ENCODE measurements at places on chromosomes 5 and 9. TPM values are rescaled to one million over a fixed set of nuclear protein-coding genes. Genes with fewer than 3 reads are reported as not detected.
A peak's percentile ranks its signal among the peaks of the same experiment; 100 is the strongest.

- peak overlapping the region; percentile 58 for H3K4me3 ChIP-seq
- no peaks in the 10 kb centered on the region for H3K27me3 ChIP-seq
- DNase-seq: no peak
- H3K4me1 ChIP-seq: peaks cover 26% of the 10 kb centered on the region
- H3K27ac ChIP-seq: no peak overlapping the region
Measured at GRCh38 chr5:142320851-142321560, 3.8 kb downstream of the SPRY4 start.

The THBS4 gene
- total RNA-seq: not detected

GRCh38 chr9:99176527-99177013, 45.2 kb downstream of the ALG2 start:
- H3K27ac ChIP-seq: no peak overlapping the region
- no peak for DNase-seq
- H3K27me3 ChIP-seq: no peaks in the 10 kb centered on the region
- H3K4me1 ChIP-seq: no peaks in the 10 kb centered on the region
- no peak overlapping the region for H3K4me3 ChIP-seq
- no peaks in the 10 kb centered on the region for H3K36me3 ChIP-seq

- H3K4me1 ChIP-seq: peaks cover 28% of the 10 kb centered on the region
- H3K4me3 ChIP-seq: peak overlapping the region; percentile 90
- no peaks in the 10 kb centered on the region for H3K36me3 ChIP-seq
- DNase-seq: peak; percentile 34
- H3K27ac ChIP-seq: peak overlapping the region; percentile 16
- no peaks in the 10 kb centered on the region for H3K27me3 ChIP-seq
Measured at GRCh38 chr5:64166201-64166959, 737 bp downstream of the RNF180 start.

- no peak overlapping the region for H3K4me3 ChIP-seq
- no peaks in the 10 kb centered on the region for H3K27me3 ChIP-seq
- no peak for DNase-seq
- H3K36me3 ChIP-seq: no peaks in the 10 kb centered on the region
Measured at GRCh38 chr9:8492679-8493078, 693.1 kb upstream of the DMAC1 start.

DNA sequence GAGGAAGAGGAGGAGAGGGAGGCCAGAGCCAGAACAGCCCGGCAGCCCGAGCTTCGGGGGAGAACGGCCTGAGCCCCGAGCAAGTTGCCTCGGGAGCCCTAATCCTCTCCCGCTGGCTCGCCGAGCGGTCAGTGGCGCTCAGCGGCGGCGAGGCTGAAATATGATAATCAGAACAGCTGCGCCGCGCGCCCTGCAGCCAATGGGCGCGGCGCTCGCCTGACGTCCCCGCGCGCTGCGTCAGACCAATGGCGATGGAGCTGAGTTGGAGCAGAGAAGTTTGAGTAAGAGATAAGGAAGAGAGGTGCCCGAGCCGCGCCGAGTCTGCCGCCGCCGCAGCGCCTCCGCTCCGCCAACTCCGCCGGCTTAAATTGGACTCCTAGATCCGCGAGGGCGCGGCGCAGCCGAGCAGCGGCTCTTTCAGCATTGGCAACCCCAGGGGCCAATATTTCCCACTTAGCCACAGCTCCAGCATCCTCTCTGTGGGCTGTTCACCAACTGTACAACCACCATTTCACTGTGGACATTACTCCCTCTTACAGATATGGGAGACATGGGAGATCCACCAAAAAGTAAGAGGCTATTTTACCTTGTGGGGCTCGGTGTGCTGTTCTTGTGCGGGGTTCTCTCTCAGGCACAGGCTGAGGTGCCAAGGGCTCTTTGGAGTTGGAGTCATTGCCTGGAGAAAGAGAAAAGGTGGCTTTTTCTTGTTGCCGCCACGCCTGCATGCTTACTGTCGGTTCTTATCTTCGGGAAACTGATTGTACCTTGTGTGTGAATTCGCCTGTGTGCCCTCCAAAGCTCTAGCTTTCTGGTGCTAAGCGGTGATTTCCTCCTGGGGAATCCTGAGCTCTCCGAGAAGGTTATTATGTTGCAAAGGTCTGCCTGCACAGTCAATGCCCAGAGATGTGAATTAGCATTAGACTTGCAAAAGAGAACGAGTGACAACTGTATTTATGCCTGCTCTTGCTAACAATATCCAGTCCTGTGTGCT, at the start of gene ISL1:
Gene ISL1 (plus strand): TSS at position 318 of the 991 bp plus-strand sequence. CDS start 224 bp downstream, at position 542.
- peak; percentile 87 for DNase-seq
- H3K36me3 ChIP-seq: no peaks in the 10 kb centered on the region
- peak within 1 kb of the TSS; percentile 86 for H3K4me3 ChIP-seq

DNA sequence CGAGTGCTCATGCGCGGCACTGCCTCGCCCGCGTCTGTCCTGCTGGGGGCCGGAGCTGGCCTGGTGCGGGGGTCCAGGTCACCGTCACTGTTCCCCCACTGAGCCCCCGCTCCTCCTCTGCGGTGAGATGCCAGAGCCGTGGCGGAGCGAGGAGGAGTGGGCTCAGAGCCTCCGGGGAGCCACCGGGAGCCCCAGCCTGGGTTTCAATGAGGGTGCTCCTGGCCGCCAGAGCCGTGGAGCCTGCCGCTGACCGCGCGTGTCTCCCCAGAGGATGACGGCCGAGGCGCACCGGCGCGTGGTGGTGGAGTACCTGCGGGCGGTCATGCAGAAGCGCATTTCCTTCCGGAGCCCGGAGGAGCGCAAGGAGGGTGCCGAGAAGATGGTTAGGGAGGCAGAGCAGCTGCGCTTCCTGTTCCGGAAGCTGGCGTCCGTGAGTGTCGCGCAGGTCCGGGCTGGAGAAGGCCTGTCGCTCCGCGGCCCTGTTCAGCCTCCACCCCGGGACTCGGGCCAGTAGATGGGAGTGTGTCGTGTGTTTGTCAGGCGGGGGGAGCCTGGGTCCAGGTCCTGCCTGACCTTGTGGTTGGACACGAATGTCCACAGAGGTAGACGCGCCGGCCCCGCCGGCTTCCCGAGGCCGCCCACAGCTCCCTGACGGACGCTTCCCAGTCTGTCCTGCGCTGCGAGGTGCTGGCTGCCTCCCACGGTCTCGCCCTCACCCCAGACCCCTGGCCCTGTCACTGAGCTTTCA, 22.0 kb downstream of the EXOC3 start:
- H3K4me1 ChIP-seq: no peaks in the 10 kb centered on the region
- H3K27ac ChIP-seq: no peak overlapping the region
- H3K27me3 ChIP-seq: no peaks in the 10 kb centered on the region
- peaks cover 20% of the 10 kb centered on the region for H3K36me3 ChIP-seq

DNA sequence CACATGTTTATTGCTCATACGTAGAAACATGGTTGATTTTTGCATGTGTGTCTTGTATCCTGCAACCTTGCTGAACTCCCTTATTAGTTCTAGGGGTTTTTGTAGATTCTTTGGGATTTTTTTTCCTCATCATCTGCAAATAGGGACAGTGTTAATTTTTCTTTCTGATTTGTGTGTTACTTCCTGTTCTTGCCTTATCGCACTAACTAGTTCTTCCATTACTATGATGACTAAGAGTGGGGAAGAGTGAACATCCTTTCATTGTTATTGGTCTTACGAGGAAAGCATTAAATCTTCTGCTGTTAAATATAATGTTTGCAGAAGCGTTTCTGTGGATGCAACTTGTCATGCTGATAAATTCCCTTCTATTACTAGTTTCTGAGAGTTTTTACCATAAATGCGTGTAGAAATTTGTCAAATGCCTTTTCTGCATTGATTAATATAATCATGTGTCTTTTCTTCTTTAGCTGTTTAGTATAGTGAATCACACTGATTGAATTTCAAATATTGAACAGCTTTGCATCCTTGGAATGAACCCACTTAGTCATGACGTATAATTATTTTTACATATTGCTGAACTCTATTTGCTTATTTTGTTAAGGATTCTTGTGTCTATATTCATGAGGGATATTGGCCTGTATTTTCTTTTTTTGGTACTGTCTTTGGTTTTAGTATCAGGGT, 32.1 kb upstream of the RNF130 start:
- H3K4me3 ChIP-seq: no peak overlapping the region
- no peaks in the 10 kb centered on the region for H3K36me3 ChIP-seq
- H3K4me1 ChIP-seq: no peaks in the 10 kb centered on the region
- no peak for DNase-seq
- no peaks in the 10 kb centered on the region for H3K27me3 ChIP-seq

The C5orf46 gene
- 59.9 TPM for total RNA-seq

DNA sequence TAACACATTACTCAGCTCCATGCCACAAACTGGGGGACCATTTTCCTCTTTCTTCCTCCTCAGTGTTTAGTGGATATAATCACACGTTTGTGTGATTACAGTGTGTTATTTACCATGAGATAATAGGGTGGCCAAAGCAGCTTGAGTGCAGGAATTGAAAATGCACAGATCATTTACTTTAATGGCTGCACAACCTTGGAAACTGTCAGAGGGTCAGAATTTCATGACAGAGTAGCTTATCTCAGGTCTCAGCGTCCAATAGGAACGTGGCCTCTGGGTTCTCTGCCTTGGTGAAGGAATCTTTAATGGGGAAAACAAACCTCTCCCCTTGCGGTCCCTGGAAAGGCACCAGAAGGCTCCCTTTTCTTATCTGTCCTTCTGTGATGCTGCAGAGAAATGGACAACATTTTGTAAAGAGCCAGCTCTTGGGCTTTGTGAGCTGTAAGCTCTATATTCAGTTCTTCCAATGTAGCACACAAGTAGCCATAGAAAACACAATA, 87.4 kb upstream of the CD180 start:
- DNase-seq: no peak
- H3K4me3 ChIP-seq: no peak overlapping the region
- H3K36me3 ChIP-seq: no peaks in the 10 kb centered on the region
- H3K27ac ChIP-seq: no peak overlapping the region
- no peaks in the 10 kb centered on the region for H3K4me1 ChIP-seq

The OLFML2A gene
- total RNA-seq: 3.4 TPM

- no peaks in the 10 kb centered on the region for H3K4me1 ChIP-seq
- H3K27ac ChIP-seq: no peak overlapping the region
- no peak overlapping the region for H3K4me3 ChIP-seq
- DNase-seq: no peak
Measured at GRCh38 chr5:77751328-77752023, 24.7 kb downstream of the TBCA start.

The SPDL1 gene
- total RNA-seq: 29.9 TPM

The ANKDD1B gene
- 0.04 TPM for total RNA-seq

GRCh38 chr9:6072865-6073264, 57.4 kb upstream of the RANBP6 start:
- H3K4me3 ChIP-seq: no peak overlapping the region
- H3K27me3 ChIP-seq: no peaks in the 10 kb centered on the region
- no peak for DNase-seq

GRCh38 chr5:125583321-125584139, 837.1 kb upstream of the ZNF608 start:
- no peaks in the 10 kb centered on the region for H3K27me3 ChIP-seq
- no peaks in the 10 kb centered on the region for H3K36me3 ChIP-seq
- H3K4me3 ChIP-seq: no peak overlapping the region
- DNase-seq: no peak
- no peaks in the 10 kb centered on the region for H3K4me1 ChIP-seq
- no peak overlapping the region for H3K27ac ChIP-seq

GRCh38 chr9:91119679-91120078, 242.0 kb downstream of the AUH start:
- no peaks in the 10 kb centered on the region for H3K36me3 ChIP-seq
- peaks cover 23% of the 10 kb centered on the region for H3K4me1 ChIP-seq
- H3K27me3 ChIP-seq: no peaks in the 10 kb centered on the region
- H3K27ac ChIP-seq: peak overlapping the region; percentile 84

DNA sequence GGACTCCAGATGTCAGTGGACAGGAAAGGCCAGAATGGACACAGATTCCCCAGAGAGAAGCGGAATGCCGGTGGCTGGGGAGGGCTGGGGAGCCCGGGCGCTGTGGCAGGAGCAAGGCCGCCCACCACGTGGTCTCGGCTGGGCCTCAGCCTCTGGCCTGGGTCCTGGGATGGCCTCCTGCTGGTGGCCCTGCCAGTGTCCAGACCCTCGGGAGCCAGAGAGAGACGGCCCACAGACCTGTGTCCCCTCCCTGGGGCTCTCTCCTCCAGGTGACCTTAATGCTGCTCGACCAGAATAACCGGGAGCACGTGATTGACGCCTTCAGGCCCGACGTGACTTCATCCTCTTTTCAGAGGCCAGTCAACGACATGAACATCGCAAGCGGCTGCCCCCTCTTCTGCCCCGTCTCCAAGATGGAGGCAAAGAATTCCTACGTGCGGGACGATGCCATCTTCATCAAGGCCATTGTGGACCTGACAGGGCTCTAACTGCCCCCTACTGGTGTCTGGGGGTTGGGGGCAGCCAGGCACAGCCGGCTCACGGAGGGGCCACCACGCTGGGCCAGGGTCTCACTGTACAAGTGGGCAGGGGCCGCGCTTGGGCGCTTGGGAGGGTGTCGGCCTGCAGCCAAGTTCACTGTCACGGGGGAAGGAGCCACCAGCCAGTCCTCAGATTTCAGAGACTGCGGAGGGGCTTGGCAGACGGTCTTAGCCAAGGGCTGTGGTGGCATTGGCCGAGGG, 19.0 kb downstream of the FBXW5 start:
- H3K27me3 ChIP-seq: no peaks in the 10 kb centered on the region
- H3K27ac ChIP-seq: no peak overlapping the region
- H3K4me1 ChIP-seq: no peaks in the 10 kb centered on the region
- H3K36me3 ChIP-seq: peaks cover 14% of the 10 kb centered on the region
- no peak overlapping the region for H3K4me3 ChIP-seq
- no peak for DNase-seq

- H3K4me3 ChIP-seq: no peak overlapping the region
- no peaks in the 10 kb centered on the region for H3K27me3 ChIP-seq
- no peaks in the 10 kb centered on the region for H3K36me3 ChIP-seq
- H3K27ac ChIP-seq: no peak overlapping the region
- no peak for DNase-seq
- no peaks in the 10 kb centered on the region for H3K4me1 ChIP-seq
Measured at GRCh38 chr9:78040726-78041125, 9.1 kb upstream of the GNAQ start.

The PCDHGA6 gene
- total RNA-seq: 1.6 TPM

GRCh38 chr5:172680921-172681320, 39.9 kb downstream of the NEURL1B start:
- H3K27ac ChIP-seq: no peak overlapping the region
- H3K36me3 ChIP-seq: no peaks in the 10 kb centered on the region
- H3K27me3 ChIP-seq: no peaks in the 10 kb centered on the region
- H3K4me3 ChIP-seq: no peak overlapping the region

- DNase-seq: no peak
- H3K4me3 ChIP-seq: peak overlapping the region; percentile 72
- peaks cover 5% of the 10 kb centered on the region for H3K4me1 ChIP-seq
Measured at GRCh38 chr9:109640580-109641371, 139.2 kb upstream of the PALM2AKAP2 start.
